ENCODE measurements at places on chromosomes 3 and 15.

DNA sequence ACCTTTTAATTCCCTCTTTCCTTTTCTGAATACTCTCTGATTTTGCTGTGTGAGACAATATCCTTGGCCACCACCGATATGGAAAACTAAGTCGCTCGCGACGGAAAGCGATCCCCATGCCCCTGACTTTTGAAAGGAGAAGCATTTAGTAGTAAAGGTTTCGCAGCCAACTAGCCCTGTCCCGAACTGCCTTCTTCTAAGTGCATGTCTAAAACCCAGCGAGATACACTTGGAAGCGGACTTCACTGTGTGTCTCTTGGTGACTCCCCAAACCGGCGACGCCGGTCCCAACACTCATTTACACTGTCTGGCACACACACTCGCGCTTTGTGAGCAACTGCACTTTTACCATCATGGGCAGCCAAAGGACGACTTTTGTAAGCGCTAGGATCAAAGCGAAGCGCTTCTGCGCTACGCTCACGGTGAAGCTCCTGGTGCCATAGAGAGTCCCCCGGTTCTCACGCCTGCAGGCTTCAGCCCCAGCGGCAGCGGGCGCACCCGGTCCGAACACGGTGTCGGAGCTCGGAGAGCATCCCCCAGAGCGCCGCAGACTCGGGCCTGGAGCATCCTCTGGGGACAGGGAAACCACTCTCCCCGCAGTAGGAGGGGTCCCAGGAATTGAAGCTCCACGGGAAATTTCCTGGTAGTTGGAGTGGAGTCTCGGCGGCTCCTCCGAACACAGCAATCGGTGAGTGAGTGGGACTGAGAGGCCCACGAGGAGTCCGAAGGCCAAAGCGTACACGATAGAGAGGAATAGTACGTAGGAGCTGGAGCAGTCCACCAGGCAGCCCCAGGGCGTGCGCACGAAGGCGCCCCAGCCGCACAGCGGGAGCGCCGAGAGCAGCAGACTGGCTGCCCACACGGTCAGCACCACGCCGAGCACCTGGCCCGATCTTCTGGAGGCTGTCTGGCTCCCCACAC is 1.4 kb downstream of the GPR149 start:
- DNase-seq, result no peak

DNA sequence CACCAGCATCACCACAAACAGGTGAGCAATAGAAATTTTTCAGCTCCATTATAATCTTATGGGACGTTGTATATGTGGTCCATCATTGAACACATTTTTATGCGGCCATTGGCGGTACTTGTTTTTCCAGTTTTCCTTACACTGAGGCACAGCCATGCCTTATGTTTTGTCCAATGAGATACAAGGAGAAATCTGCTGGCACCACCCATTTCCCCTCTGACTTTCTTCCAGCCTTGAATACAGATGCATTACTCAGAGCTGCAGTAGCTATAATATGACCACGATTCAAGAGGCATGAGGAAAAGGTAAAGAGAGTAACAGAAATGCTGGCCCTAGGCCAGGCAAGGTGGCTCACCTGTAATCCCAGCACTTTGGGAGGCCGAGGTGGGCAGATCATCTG is 9.0 kb upstream of the PIK3R4 start:
- no peak for DNase-seq

- no peak for DNase-seq
Observed at GRCh38 chr3:15638891-15639262, 37.3 kb downstream of the BTD start.

DNA sequence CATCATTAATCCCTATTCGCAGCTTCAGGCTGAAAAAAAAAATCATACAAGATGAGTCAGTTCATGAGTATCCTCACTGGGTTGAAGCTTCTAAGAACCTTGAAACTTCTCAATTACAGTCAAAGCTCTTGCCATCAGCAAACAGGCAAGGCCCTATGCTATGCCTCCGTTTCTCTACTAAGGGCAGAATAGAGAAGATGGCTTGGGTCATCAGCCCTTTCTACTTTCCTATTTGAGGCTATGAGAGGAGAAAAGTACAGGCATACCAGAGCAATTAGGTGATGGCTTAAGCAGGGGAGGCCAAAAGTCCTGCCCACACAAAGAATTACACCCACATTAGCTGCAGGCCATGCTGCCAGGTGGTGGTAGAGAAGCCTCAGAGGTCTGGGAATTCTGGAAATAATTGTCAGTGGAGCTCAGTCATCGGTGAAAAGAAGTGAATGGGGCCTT is 89.0 kb downstream of the MRPL46 start:
- no peak for DNase-seq

GRCh38 chr3:138412821-138413551 is 21.4 kb upstream of the ESYT3 start:
- no peak for DNase-seq

GRCh38 chr3:174495928-174496327 is 363.2 kb upstream of the NAALADL2 start:
- no peak for DNase-seq

- no peak for DNase-seq
Observed at GRCh38 chr3:185555101-185555501, 2.7 kb upstream of the LIPH start.

DNA sequence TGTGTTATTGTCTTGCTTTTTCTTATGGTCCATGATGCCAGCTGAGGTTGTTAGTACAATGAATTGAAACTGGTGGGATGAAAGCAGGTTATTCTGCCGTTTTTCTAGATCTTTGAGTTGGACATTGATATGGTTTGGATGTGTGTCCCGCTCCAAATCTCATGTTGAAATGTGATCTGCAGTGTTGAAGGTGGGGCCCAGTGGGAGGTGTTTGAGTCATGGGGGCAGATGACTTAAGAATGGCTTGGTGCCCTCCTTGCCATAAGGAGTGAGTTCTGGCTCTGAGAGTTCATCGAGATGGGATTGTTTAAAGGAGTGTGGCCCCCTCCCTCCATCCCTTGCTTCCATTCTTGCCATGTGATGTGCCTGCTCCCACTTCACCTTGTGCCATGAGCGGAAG is 80.3 kb upstream of the PIAS1 start:
- DNase-seq, result no peak

DNA sequence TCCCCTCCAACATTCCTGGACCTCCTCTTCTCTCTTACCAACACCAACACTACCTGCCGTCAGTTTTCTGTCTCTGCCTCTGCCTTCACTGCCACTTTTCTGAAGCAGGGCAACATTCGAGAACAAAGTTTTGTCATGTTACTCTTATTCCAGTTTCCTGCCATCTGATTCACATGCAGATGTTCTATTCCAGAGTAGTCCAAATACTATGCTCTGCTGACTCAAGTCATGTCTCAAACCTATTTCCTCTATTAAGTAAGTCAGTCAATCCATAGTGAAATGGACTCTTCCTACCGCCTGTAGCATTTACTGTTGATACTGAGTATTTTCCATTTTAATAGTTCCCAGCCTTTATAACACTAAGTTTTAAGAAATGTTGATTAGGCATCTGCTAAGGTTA is 43.4 kb downstream of the ESYT3 start:
- DNase-seq, result no peak

DNA sequence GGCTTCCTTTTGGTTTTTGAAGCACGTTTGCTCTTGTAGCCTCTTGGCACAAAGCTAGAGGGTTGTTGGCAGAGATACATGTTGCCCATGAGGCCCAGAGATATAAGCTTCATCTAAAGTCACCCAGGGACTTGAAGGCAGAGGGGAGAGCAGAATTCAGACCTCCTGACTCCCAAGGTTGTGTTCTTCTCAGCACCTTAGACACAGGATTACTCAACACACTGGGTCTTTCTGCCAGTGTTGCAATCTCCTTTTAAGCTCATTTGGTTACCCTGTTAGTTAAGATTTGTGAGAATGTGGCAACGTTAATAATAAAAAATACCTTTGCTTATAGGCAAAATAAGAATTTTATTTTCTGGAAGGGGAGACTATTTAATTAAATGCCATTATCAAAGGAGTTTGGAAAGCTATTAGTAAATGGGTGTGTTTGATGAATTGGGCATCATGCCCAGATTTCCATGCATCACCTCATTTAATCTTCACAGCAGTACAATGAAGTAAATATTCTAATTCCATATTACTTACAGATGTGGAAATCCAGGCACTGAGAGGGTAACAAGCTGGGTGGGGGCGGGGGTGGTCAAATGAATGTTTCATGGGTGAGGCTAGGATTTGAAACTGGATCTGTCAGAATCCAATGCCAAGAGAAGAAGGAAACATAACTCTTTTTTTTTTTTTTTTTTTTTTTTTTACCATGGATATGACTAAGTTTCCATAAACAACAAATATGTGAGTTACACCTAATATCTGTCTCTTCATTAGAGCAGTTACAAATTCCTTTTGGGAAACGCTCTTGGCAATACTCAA is 183.3 kb downstream of the NR1D2 start:
- no peak for DNase-seq

GRCh38 chr3:19256313-19256712 is 108.0 kb downstream of the KCNH8 start:
- DNase-seq, result no peak

- no peak for DNase-seq
Observed at GRCh38 chr15:74392451-74392830, 25.0 kb upstream of the CYP11A1 start.

- DNase-seq, result no peak
Observed at GRCh38 chr3:3821777-3822176, 22.5 kb downstream of the LRRN1 start.

- no peak for DNase-seq
Observed at GRCh38 chr3:147426931-147427330, 17.8 kb downstream of the ZIC1 start.

DNA sequence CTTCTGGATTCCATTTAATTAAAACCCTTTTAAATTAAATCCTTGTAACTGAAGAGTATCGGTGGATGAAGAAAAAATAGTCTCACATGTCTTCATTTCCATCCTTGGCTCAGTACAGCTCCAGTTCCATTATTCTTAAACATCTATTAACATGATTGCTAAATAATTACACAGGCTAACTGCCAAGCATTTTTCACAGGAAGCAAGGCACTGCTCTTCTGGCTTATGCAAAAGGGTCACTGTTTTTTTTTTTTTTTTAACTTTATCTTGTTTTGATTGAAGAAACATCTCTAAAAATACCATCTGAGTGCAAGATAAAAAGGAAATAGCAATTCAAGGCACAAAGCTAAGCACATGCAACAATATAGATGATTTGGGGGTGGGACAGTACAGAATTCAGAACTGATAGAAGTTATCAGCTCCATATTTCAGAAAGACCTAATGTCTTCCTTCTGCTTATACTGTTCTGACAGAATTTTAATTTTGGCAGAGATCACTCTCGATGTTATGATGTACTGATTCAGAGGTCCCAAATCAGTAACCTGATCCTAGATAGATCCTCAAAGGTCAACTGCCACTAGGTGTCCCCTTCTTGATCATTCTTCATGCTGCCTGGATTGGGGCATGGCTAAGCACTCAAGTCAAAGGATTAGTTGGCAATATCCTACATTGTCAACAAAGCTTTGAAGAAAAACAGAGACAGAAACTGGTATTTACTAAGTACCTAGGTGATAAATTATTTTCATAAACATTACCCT is 57.8 kb upstream of the ACTC1 start:
- DNase-seq, result no peak

GRCh38 chr3:134483195-134483900 is 2.4 kb downstream of the ANAPC13 start:
- no peak for DNase-seq

DNA sequence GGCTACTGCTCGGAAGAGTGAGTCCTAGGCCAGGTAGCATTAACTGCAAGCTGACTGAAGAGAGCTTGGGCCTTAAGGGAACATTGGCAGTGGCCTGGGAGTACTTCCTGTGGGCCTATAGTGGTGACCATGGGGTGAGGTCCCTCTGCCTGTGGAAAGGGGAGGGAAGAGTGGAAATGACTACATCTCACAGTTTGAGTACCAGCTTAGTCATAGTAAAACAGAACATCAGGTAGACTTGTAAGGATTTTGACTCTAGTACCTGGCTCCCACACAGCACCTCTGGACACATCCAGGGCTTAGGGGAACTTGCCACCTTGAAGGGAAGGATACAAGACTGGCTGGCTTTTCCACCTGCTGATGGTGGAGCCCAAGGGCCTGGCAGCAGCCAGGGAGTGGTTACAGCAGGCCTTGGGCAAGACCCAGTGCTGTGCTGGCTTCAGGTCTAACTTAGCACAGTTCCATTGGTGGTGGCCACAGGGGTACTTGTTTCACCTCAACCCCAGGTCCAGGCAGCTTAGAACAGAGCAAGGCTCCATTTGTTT is 147.8 kb downstream of the SLC9A9 start:
- no peak for DNase-seq

- DNase-seq, result no peak
Observed at GRCh38 chr3:139151530-139151929, 106.8 kb upstream of the PRR23C start.

- DNase-seq, result no peak
Observed at GRCh38 chr15:33171202-33171601, 23.3 kb downstream of the FMN1 start.

DNA sequence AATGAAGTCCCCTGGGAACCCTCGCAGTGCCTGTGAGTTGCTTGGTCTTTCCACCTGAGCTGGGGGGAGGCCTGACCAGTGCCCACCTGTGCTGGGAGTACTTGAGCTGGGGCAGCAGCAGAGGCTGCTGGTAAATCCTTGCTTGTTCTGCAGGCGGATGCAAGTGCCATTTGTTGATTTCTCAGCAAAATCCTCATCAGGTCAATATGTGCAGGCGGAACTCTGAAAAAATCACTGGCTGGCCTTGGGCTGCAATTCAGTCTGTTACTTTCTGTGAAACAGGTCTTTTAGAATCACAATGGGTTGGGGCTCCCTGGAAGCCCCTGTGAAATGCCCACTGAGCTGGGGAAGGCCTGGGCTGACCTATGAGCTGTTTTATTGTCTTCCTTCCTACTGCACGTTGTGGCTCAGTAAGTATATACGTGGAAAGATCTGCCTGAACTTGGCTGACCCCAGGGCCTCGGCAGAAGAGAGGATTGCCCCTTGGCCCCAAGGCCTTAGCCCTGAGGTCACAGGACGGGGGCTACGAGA is 182.0 kb upstream of the RGMA start:
- no peak for DNase-seq

GRCh38 chr3:169953462-169954141 is 13.0 kb upstream of the SEC62 start:
- DNase-seq, result no peak

GRCh38 chr3:150407808-150408220 is 284 bp upstream of the TSC22D2 start:
- no peak for DNase-seq

DNA sequence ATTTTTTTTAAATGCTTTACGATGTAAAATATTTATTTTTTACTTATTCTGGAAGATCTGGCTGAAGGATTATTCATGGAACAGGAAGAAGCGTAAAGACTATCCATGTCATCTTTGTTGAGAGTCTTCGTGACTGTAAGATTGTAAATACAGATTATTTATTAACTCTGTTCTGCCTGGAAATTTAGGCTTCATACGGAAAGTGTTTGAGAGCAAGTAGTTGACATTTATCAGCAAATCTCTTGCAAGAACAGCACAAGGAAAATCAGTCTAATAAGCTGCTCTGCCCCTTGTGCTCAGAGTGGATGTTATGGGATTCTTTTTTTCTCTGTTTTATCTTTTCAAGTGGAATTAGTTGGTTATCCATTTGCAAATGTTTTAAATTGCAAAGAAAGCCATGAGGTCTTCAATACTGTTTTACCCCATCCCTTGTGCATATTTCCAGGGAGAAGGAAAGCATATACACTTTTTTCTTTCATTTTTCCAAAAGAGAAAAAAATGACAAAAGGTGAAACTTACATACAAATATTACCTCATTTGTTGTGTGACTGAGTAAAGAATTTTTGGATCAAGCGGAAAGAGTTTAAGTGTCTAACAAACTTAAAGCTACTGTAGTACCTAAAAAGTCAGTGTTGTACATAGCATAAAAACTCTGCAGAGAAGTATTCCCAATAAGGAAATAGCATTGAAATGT is 15.6 kb downstream of the THBS1 start:
- DNase-seq, result no peak

GRCh38 chr15:70324001-70324974 is 226.6 kb upstream of the TLE3 start:
- DNase-seq, result no peak
